Cardiac ventricle fibroblast (primary cell): ENCODE measurements at places on chromosomes 16 and 17. TPM values are rescaled to one million over a fixed set of nuclear protein-coding genes. Genes with fewer than 3 reads are reported as not detected.

ZFHX3 gene
- 13.4 and 14.6 TPM in 2 replicates for total RNA-seq

VMO1 gene
- 0.94 and 5.2 TPM in 2 replicates for total RNA-seq

NOXO1 gene
- not detected in 2 replicates for total RNA-seq

CCL7 gene
- total RNA-seq = 1.5 and 1.6 TPM in 2 replicates

NOG gene
- not detected in 2 replicates for total RNA-seq

GTF3C1 gene
- 55.9 and 65.9 TPM in 2 replicates for total RNA-seq

SMIM5 gene
- total RNA-seq = not detected in 2 replicates
